ENCODE measurements at places on chromosomes 7 and 10.
A peak's percentile ranks its signal among the peaks of the same experiment; 100 is the strongest.

DNA sequence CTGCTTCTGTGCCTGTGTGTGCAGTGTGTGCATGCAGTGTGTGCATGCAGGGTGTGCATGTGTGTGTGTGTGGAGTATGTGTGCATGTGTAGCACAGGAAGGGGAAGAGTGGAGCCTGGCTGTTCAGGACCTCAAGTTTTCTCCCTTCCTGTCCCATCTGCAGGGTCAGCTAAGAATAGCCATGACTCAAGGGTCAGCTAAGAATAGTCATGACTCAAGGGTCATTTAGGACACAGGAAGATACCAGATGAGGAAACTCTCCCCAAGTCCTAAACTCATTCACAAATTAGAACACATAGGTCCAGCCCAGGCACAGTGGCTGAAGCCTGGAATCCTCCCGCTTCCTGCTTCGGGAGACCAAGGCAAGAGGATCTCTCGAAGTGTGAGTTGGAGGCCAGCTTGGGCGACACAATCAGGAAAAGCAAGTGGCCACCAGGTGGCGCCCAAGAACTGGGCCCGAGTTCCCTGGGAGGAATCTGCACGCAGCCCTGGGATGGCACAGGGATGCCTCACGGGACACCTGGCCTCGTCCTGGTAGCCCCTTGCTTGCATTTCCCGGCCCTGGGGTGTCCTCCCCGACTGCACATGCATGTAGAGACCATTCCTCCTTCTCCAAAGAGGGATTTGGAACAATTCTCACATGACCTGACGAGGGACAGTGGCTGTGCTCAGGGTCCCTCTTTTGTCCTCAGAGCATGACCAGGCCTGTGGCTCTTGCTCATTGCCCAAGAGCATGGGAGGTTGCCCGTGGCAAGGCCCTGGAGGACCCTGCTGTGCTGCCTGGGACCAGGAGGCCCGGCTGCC lies 21.4 kb upstream of the VOPP1 start:
- no peak for DNase-seq

DNA sequence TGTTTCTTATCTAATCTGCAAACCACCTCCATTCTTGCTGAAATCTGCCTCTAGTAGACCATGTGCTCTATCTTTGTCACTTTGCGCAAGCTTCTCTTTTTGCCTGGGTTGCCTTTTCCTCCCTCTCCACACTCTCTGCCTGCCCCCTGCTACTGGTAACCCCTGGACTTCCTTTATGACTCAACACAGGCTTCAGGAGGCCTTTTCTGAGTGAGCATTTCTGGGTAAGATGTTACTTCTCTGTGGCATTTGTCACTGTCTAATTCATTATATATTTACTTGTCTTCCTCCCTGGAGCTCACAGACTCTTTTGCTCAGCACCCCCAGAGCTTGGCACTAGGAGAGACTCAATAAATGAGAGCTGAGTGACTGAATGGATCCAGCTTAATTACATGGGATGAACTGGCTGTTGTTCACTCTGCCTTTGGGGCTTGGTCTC lies 8.4 kb downstream of the GOLGA7B start:
- DNase-seq = no peak

- DNase-seq = peak; percentile 78
Observed at GRCh38 chr10:31319602-31320549, 860 bp downstream of the ZEB1 start.

DNA sequence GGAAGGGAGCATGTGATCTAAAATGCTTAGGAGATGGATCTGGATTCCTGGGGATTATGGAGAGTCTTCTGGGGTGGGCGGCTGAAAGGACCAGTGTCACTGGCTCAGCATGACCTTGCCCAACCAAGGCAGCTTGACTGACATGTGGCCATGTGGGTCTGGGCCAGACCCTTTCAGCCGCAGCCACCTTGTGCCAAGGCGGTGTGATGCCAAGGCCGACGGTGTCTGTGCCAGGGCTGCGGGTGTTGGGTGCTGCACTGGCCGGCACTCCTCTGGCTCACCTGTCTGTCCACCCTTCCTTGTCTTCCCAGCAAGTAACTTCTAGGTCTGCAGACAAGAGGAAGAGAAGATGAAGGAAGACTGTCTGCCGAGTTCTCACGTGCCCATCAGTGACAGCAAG lies 8.8 kb downstream of the DEPP1 start:
- DNase-seq = no peak

DNA sequence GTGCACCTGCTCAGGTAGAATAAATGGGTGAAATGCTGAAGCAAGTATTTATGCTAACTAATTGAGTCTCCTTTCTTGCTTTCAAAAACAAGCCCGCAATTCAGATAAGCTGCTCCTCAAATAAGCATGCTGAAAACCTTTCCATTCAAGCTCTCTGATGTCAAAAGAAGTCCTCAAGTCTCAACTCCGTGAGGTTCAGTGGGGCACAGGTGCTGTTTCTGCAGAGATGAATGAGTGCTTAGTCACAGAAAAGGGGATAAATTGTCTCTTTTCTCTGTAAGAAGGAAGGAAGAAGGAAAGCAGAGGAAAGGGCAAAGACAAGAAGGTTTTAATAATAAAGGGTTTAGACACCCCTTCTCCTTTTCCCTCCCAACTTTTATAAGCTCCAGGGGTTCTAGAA lies 229.8 kb upstream of the NPY start:
- no peak for DNase-seq

DNA sequence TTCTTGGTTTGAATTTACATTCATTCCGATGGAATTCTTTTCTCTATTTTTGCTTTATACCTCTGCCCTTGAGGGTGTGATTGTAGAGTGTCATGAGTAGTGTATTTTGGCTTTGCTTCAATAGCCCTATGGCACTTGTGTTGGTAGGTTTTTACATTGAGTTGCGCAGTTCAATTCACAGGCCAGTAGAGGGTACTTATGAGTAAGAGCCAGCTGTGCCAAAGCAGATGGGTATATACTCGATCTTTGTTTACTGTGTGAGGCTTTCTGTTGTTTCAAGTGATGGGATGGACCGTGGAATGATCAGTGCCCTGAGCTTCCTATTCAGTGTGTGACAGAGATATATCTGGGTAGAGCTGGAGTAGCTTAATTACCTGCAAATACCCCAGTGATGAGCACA lies 4.3 kb upstream of the AKR1C3 start:
- DNase-seq = no peak

DNA sequence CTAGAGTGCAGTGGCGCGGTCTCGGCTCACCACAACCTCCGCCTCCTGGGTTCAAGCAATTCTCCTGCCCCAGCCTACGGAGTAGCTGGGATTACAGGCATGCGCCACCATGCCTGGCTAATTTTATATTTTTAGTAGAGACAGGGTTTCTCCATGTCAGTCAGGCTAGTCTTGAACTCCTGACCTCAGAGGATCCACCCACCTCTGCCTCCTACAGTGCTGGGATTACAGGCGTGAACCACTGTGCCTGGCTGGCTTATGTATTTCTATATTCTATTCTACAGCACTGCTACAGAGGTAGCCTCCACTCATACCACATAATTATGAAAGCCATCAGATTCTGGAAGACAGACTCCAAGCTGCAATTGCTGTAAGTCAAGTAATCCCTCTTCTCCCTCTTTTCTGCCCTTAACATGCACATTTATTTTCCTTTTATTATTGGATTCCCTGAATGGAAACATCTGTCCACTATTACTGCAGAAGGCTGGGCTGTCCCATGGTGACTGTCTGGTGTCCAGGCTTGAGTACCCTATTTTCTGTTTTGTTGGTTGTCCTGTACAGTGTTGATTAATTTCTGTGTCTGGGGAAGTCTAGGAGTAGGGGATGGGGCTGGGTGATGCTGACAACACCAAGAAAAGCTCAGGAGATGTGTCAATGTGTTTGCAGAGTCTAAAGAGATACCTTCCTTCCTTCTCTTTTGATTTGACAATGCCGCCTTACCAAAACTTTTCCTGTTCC lies 5.8 kb upstream of the ZNF487 start:
- DNase-seq = no peak

GRCh38 chr10:62893036-62893435 lies 76.9 kb upstream of the EGR2 start:
- no peak for DNase-seq

GRCh38 chr7:150803161-150803860 lies 2.7 kb downstream of the TMEM176A start:
- DNase-seq = no peak

GRCh38 chr7:135235841-135236240 lies 2.2 kb downstream of the STRA8 start:
- no peak for DNase-seq

- DNase-seq = no peak
Observed at GRCh38 chr7:12727455-12728191, 40.2 kb downstream of the ARL4A start.

DNA sequence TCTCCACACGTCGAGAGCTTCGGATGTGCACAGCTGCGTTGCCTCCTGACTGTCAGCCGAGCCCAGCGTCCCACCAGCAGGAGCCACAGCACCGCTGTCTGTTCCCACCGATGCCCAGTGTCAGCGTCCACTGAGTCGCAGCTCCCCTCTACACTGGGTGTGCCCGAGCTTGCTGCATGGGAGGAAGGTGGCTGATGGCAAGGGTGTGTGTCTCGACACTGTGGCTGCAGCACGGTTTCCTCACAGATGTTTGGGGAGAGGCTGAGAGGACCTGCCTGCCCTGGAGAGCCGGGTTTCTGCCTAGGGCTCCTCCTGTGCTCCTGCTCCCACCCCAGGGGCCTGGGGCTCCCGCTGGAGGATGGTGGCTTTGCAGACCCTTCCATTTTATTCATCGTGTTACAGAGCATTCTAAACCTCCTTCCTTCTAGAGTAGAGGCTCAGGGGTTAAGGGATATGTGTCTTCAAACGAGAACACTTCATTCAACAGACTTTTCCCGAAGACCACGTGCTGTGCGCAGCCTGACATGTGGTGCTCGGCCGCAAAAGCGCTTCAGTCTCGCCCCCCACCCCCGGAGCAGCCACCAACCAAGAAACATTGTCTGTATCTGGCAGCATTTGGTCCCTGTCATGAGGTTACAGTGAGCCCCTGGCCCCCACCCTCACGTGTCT lies 384.8 kb downstream of the DNAJB6 start:
- no peak for DNase-seq

GRCh38 chr7:124084024-124084423 lies 51.2 kb upstream of the TMEM229A start:
- no peak for DNase-seq

- DNase-seq = no peak
Observed at GRCh38 chr10:60957667-60958221, 13.8 kb upstream of the RHOBTB1 start.

DNA sequence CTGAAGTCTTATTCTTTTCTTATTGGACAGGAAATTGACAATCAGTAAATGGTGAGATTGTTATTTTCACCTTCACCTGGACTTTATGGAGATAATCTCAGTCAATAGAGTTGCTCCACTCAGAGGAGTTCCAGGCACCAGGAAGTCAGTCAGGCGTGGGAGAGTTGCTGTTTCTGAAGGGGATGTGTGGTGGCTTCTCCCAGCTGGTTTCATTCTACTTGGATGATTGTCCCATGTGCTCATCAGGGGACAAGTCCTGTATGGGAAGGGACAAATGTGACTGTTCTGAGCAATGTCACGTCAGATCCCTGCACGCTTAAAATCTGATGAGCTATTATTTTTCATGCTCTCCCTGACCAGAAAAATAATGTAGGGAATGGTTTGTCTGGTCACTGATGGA lies 222.5 kb upstream of the PITRM1 start:
- DNase-seq = no peak

DNA sequence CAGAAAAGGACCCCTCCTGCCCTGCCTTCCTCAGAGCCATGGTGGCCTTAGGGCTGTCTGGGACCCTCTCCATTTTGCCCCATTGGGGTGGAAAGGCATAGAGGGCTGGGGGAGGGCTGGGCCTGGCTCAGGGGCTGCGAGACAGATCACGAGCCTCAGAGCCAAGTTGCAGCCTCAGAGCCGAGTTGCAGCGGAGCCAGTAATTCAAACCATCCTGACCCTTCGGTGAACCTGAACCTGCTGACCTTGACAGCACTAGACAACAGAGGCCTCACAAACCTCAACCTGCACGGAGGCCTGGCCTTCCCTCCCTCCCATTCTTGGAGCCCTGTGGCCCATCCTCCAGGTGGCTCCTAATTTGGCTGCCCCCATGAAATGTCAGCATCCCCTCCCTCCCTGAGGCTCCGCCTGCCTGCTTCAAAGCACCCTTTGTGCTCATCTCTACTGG lies 45.4 kb downstream of the PAX2 start:
- DNase-seq = no peak

GRCh38 chr7:14973712-14974428 lies 71.3 kb upstream of the DGKB start:
- DNase-seq = no peak

- DNase-seq = no peak
Observed at GRCh38 chr10:124605001-124605370, 139.2 kb downstream of the FAM53B start.

GRCh38 chr7:149524394-149524793 lies 26.8 kb upstream of the ZNF746 start:
- no peak for DNase-seq

DNA sequence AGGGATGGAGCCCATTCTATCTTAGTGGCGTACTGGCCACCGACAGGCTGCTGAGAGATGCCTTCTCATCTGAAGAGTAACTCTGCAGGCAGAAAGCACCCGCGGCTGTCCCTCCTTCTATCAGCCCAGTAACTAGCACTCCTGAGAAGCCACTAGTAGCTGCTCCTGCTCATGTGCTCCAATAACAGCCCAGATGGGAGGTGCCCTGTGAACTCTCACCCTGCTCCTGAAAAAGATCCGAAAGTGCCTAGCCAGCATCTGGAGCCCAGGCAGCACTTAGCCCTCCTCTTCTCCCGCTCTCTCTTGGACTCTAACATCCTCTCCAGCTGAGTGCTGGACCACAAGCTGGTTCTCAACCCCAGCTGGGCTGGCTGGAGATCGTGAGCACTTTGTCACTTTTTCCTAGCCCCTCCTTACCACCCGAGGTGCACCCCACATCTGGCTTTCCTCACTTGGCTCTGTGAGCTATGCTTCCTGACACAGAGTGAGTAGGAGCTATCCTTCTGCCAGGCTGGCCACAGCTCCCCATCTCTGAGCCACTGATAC lies 239.2 kb downstream of the GRID1 start:
- no peak for DNase-seq

Measured in coronary artery (tissue), 2 donors.